Activated CD4-positive, alpha-beta T cell treated with anti-CD3 and anti-CD28 coated beads for 48 hours (primary cell): ENCODE measurements at places on chromosomes 2 and 18.

DNA sequence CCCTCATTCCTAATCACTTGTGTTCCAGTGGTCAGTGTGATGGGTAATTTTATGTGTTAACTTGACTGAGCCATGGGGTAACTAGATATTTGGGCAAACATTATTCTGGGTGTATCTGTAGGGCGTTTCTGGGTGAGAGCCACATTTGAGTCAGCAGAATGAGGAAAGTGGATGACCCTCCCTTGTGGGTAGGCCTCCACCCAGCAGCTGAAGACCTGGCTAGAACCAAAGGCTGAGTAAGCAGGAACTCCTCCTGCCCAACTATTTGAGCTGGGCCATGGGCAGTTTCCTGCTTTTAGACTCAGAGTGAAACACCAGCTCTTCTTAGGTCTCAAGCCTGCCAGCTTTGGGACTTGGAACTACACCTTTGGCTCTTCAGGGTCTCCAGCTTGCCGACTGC is 141.8 kb downstream of the ACKR3 start:
- no peak for DNase-seq

DNA sequence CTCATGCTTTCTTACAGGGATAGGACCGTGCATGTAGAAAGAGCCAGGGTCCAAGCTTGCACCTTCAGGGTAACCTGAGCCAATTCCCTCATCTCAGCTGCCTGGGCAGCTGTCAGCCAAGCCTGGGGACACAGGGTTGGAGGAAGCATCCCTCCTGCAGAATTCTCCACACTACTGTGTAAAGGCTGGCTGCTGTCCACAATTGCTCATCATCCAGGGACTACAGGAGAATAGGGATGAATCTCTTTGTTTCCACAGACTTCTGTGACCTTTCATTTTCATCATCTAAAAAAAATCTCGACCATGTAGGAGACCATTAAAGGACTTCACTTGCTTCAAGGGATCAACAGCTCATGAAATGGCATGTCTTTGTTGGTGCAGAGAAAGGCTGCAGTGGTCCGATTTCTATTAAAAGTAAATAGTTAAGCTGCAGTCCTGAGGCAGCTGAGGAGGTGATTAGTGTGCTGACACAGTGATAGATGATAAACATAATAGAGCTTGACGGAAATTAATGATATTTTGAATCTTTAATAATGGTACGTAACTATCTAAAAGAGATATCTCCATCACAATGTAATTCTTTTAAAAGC is 74.4 kb upstream of the COPS8 start:
- DNase-seq: no peak

- no peak for DNase-seq
These were observed 69.1 kb upstream of the AMMECR1L start for GRCh38 chr2:127954857-127955256.

DNA sequence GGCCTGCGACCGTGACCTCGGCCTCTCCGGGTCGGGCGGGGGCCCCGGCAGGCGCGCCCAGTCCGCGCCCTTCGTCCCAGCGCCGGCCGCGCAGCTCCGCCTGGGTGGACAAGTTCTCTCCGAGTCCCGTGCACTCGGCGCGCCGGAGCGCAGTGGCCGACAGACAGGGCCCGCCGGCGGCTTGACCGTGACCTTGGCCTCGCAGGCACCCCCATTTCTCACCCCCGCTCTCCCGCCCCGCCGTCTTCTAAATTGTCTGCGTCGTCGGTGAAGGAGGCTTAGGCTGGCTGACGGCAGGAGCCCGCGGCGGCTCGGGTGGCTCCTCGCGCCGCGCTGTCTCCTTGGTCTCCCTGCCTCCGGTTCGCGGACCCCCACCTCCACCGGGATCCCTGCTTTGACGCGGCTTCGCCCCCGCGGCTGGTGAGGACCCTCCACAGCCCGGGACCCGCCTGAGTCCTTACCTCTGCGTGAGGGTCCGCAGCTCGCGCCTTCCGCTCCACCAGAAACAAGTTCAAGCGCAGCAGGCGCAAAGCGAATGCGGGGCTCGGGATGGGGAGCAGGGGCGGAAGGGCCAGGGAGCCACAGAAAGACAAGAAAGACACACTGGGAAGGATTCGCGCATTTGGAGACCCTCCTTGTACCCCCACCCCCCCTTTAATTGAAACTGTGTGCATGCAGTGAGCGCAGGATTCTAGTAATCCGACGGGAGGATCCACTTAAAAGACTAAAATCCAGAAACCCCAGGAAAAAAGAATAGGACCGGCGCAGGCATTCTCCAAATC is 4.0 kb downstream of the PTGR3 start:
- DNase-seq: no peak

- no peak for DNase-seq
These were observed 462.6 kb downstream of the SLC4A3 start for GRCh38 chr2:220090050-220090449.

DNA sequence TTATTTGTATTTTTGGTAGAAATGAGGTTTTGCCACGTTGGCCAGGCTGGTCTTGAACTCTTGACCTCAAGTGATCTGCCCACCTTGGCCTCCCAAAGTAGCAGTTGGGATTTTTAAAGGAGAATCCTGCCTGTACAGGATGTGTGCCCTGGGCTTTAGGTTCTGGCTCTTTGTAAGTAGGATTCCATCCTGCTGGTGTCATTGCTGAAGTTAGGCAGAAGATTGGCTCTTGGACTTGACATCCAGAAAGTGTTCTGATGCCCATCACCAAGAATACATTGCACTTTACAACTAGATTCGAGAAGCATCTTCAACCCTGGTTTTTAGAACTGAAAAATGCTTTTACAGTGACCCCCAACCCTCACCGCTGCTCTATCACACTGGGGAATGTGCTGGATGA is 4.4 kb upstream of the TWIST2 start:
- no peak for DNase-seq

GRCh38 chr2:15990151-15991101 is 50.1 kb downstream of the MYCN start:
- no peak for DNase-seq

DNA sequence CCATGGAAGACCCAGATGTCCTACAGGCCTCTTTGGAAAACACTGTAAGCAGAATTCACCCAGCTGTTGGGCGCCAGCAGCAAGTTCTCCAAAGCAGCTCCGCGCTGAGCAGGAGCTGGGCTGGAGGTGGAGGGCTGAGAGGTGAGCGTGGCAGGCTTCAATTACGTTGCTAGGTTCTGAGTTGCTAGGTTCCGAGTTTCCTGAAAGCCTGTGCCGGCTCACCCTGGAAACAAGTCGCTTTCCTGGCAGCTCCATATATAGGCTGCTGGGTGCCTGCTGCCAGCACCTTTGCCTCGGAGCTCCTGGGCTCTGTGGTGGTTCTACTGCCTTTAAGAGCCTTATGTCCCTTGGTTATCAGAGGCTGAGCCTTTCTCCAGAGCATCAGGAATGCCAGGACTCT is 14.4 kb upstream of the EGR4 start:
- no peak for DNase-seq

DNA sequence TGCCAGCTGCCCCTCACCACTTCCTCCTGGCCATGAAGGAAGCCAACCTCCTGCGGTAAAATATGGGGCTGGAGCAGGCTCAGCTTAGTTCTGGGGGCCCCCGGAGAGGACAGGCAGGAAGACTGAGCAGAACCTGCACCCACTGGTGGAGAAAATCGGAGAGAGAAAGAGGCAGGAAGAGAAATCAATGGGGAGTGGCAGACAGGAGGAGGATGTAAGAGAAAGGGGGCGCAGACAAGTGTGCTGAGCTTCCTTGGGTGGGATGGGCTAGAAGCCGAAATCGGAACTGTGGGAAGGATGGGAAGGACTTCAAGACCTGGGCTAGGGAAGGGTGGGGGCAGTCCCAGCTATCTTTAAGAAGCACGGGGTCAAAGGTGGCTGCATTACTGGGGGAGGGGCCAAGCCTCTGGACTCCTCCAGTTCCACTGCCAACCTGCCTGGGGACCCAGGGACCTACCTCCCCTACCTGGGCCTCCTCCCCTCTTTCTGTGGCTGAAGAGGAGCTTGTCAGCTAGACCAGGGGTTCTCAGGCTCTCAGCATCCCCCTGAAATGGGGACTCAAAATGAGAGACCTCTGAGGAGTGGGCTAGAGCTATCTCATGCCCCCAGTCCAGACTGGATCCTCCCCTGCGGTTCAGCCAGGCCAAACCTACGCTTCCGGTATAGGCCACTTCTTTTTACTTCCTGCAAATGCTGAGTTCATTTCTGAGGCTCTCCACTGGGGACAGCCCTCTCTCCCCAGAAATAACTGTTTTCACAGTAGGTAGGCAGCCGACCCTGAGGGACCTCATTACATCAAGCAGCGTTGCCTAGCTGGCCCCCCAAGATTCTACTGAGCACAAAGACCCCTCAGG is 33.6 kb upstream of the B3GNT7 start:
- DNase-seq: peak; percentile 9

- DNase-seq: no peak
These were observed 596.6 kb downstream of the RNF144A start for GRCh38 chr2:7513834-7514233.
